Stimulated activated CD4-positive, alpha-beta T cell treated with anti-CD3 and anti-CD28 coated beads, Interleukin-12 subunit alpha, Interleukin-12 subunit beta, amount 100 ng/mL, for 4 hours (primary cell): ENCODE measurements at places on chromosomes 1 and 21.
A peak's percentile ranks its signal among the peaks of the same experiment; 100 is the strongest.

- no peak for DNase-seq
These were observed 19.1 kb downstream of the SLC25A33 start for GRCh38 chr1:9558271-9558945.

DNA sequence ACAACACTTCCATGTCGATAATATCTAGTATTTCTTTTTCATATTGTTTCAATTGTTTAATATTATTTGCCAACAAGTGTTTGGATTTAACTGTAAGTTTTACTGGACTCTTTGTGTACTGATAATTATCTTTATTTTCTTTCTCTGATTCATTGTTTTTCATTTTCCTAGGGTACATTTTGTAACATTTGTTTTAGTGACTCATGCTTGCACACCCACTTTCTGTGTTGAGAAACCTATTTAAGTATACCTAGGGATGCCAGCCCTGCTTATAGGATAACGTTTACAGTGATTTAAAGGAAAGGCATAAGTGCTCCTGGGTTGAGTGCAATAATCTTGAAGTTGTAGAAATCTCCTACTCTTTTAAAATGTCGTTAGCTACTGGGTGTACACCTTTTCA is 1386.0 kb upstream of the ADGRL4 start:
- DNase-seq: no peak

DNA sequence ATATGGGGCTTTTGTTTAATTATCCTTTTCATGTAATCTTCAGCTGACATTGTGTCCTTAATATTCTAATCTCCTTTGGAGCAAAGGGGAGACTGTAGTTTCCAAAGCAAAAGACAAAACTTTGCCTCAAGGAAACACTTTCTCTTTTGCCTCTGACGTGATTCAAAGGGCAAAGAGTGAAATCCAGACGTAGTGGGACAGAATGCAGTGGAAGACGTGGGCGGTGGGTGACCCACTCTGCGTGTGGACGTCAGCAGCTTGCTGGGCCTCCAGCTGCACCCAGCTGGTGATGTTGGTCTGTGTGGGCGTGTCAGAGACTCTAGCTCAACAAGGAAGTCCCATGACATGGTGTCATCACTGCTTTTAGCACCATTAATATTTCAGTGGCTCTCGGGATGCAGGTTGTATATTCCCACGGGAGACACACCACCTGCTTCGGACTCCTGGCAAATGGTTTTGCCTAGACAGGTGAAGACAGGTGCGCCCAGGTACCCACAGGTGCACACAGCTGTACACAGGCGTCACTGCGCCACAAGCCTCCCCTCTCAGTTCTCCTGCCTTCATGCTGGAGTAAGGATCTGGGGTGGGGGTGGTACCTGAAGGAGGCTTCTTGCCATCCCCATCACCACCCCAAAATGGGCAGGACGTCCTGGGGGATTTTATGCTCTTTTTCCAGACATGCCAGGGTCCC is 292.1 kb upstream of the VAMP3 start:
- DNase-seq: no peak

DNA sequence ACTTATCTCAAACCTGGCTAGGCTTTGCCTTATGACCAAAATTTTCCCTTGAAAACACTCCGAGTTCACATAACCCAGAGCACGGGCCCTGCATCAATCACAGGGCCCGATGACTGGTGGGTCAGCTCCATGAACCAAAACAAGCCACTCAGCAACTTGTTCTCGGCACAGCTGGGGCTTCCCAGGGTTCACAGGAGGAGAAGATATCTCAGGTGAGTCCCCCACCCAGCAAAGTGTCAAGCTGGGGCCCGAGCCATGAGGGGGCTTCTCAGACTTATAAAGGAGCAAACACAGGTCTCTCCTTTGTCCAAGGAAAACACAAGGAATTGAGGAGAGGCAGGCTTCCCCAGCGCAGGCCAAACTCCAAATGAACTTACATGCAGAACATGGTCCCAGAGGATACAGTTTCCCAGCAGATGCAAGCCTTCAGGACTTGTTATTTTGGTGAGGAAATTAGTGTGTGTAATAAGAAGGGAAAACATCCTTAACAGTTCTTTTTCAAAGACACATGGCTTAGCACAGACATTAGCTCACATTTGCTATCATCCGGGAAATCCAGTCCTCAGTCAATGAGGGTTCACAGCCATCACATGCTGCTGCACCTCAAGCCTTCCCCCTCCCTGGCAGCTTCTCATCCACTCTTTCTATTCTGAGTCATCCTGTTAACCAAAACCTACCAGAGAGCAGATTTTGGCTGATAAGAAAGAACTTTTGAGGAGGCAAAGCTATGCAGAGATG is 98.1 kb upstream of the NFIA start:
- DNase-seq: no peak

GRCh38 chr21:42703965-42704364 is 50.5 kb downstream of the PDE9A start:
- no peak for DNase-seq

- no peak for DNase-seq
These were observed 19.7 kb upstream of the NPHP4 start for GRCh38 chr1:6011946-6012258.

DNA sequence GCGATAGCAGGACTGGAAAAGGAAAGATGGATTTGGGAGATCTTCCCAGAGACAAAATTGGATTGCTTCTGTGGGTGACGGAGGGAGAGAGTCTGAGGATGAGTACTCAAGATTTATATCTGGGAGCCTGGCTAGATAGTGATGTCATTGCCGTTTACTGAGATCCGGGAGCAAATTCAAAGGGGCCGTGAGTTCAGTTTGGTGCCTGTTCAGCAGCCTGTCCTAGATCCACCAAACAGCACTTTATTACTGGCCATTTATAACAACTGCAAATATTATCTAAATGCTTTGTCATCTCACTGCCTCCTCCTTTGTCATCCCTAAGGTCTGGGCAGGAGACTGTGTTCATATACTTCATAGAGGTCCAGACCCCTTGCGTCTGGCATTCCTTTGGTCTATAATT is 29.2 kb downstream of the MAPKAPK2 start:
- no peak for DNase-seq

- DNase-seq: no peak
These were observed 1.5 kb upstream of the UQCRHL start for GRCh38 chr1:15808955-15809354.

DNA sequence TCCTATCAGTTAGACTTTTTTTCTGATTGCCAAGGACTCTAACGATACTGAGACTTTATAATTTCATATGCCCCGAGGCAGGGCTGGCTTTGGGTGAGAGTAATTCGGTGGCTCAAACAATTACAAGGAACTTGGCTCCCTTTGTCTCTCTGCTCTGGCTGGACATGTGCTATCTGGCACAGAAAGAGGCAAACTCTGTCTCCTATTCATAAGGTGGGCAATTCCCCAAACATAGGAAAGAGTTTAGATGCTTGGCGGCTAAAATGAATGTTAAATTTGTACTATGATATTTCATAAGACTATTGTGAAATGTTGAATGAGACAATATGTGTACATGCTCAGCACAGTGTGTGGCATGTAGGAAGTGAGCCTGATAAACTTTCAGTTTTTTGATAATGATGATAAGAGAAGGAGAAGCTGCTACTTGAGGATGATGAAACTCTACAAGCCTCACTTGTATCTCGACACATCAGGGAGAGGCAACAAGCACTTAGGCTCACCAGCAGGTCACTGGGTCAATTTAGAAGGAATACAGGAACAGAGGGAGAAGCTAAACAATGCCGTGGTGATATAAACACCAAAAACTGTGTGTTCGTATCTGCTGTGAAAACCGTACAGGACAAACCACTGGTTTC is 12.6 kb upstream of the NTPCR start:
- no peak for DNase-seq

DNA sequence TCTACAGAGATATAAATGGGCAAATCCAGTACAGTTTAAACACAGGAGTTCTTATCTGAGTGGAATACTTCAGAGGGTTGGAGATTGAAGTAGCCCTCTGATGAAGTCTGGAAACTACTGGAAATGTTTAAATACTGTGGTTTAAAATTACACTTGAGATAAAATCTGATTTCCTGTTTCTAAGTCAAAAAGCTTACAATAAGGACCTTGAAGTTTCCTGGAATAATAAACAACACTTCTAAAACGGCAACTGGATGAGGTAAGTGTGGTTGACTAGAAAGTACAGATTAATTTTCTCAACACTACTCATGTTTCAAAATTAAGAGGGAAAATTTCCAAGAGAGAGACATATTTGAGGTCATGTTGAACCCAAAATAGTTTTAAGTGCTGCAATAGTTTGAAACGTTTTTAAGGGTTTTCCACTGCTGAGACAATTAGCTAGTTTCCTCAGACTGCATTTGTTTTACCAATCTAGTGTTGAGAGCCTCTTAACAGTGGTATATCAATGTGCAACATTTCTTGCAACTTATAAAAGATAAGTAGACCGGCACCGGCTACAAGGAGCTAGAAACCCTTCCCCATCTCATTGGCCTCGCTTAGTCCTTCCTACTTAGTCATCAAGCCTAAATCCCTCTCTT is 27.4 kb downstream of the KCNA3 start:
- DNase-seq: no peak

GRCh38 chr1:47175227-47175934 is 14.5 kb downstream of the PDZK1IP1 start:
- DNase-seq: peak; percentile 25

GRCh38 chr1:114272593-114272992 is 118.9 kb upstream of the SYT6 start:
- no peak for DNase-seq

GRCh38 chr1:197917805-197918651 is 856 bp downstream of the LHX9 start:
- DNase-seq: no peak

GRCh38 chr1:109850827-109851226 is 59.8 kb upstream of the CSF1 start:
- DNase-seq: no peak

DNA sequence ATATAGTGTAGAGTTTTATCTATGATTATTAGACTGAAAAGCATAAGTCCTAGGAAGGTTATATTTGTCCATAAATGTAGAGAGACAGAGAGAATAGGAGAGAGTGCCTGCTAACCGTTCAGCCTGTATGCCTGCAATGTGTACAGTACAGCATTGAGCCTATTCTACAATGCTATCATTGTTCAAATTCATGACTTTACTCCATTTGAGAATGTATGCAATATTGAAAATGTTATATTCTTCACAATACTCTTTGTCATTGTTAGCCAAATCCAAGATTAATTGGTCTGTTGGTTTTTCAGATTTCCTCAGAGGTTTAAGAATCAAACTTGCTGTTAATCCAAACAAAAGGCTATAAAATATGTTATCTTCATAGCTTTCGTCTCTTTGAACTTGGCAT is 585.2 kb upstream of the B3GALT2 start:
- no peak for DNase-seq

DNA sequence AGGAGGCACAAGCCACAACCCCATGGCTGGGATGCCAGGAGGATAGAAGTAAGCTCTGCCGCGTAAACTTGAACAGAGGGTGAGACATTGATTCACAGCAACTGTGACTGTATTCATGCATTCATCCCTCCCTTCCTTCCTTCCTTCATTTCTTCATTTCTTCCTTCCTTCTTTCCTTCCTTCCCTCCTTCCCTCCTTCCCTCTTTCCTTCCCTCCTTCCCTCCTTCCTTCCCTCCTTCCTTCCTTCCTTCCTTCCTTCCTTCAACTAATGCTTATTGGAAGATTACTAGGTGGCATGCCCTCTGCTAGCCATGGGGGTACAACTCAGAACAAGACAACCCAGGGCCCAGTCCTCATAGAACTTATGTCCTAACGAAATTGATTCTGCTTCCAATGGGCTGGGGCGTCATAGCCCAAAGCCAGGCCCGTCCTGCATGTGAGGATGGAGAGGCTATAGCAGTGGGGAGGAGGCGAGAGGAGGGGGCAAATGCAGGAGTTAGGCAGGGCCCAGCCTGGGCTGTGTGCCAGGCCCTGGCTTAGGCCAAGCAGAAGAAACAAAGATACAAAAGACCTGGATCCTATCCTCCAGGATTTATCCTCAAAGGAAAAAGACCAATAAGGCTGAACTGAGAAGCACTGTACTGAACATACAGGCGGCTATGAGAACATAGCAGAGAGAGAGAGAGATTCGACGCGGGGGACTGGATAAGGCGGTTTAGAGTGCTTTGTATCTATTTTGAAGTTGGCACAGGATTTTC is 24.4 kb upstream of the PAXBP1 start:
- no peak for DNase-seq

GRCh38 chr1:175792136-175792535 is 48.7 kb upstream of the TNR start:
- no peak for DNase-seq

GRCh38 chr1:151243683-151244216 is 10.8 kb upstream of the PSMD4 start:
- DNase-seq: no peak

GRCh38 chr1:41955461-41956159 is 36.9 kb upstream of the HIVEP3 start:
- DNase-seq: no peak

DNA sequence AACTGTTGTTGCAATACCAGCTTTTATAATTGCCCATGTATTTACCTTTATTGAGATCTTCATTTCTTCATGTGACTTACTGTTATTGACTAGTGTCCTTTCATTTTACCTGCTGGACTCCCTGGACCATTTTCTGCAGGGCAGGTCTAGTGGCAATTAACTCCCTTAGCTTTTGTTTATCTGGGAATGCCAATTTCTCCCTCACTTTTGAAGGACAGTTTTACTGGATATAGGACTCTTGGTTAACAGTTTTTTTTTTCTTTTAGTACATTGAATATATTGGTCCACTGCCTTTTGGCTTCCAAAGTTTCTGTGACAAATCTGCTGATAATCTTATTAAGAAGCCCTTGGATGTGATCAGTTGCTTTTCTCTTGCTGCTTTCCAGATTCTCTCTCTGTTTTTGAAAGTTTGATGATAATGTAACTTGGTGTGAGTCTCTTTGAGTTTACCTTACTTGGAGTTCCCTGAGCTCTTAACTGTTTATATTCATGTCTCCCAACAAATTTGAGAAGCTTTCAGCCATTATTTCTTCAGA is 56.9 kb downstream of the COL18A1 start:
- no peak for DNase-seq

GRCh38 chr1:109184687-109185086 is 29.0 kb upstream of the SARS1 start:
- DNase-seq: no peak

GRCh38 chr1:156866249-156866909 is 5.7 kb downstream of the NTRK1 start:
- no peak for DNase-seq

DNA sequence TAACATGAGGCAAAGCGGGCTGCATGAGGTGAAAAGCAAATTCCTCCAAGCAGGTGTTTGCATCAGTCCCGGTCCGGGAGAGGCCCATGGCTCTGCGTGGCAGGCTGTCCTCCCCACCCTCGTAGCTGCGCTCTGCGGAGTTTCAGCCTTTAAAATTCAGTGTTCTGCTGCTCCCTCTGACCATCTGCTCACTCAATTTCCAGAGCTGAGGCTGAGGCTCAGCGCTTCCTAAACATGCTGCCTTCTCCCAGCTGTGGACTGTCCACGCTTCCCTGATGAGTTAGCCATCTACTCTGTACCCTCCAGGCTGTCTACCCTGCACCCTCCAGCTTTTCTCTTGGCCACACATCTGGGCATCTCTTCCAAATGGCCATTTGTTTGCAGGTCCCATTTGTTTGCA is 87.7 kb downstream of the KCNJ6 start:
- no peak for DNase-seq
